ENCODE measurements at places on chromosomes 6 and 20.

DNA sequence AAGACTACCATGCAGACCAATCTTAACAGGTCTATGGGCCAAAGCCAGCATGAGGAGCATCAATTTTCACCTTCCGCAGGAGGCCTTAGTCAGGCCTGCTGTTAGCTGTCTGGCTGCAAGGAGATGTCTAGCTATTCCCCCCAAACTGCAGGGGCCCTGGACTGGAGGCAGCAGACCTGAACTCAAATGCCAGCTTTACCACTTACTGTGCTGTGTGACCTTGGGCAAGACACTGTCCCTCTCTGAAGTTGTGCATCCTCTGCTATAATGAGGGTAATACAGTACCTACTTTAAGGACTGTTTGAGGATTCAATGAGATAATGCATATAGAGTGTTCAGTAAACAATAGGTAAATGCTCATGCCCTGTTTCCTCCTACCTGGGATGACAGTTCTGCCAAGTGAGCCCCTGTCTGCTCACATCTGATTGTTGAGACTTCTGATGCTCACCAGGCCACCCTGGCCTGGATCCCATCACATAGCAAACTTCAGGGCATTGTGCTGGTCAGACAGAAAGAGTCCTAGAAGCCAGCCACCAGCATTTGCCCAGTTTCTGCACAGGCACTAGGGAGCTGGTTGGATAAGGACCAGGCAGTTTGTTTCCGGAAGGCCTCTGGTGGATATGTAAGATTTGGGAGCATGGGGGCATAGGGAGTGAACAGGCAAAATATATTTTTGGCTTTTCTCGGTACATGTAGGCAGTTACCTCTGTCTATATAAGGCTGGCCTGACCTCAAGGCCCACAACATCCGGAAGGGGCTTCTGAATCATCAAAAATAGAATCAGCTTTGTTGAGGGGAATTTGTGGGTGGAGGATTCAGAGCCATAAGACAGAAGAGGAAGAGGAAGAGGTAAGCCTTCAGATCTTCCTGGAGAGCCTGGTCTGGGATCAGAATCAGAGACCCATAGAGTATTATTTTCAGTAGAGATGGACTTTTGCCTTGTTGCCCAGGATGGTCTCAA is 2.3 kb upstream of the OCSTAMP start:
- DNase-seq, result no peak

- DNase-seq, result no peak
Observed at GRCh38 chr6:42637681-42638080, 73.9 kb downstream of the UBR2 start.

GRCh38 chr6:2713473-2714110 is 37.1 kb downstream of the MYLK4 start:
- DNase-seq, result no peak

GRCh38 chr6:117681162-117681741 is 6.0 kb downstream of the NUS1 start:
- DNase-seq, result no peak

DNA sequence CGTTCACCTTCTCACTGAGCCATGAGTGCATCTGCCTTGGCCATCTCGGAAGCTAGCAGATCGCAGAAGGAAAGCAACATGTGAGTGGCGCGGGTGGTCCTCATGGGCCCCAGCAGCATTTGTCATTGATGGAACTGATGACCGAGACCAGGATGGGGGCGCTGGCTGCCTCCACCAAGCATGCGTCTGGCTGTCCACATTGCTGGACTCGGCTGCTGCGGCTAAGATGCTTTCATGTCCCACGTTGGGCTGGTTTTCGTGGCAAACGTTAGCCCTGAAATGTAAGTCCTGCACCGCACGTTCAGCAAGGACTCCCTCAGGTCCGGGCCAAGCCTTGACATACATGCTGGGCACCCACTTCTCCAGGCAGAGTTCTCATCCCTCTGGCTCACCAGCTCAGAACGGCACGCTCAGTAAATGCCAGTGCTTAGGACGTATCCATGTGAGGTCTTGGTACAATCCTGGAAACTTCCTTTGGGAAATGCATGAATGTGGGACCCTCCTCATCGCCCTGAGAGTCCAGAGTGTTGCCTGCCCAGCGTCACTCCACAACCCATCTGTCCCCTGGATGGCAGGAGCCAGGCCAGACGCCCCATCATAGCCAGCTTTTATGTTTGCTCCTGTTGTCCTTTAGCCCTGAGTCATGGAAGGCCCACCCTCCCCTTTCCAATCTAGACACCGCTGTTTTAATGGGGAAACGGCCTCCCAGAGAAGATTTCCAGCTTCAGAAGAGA is 8.4 kb downstream of the SLCO4A1 start:
- no peak for DNase-seq

DNA sequence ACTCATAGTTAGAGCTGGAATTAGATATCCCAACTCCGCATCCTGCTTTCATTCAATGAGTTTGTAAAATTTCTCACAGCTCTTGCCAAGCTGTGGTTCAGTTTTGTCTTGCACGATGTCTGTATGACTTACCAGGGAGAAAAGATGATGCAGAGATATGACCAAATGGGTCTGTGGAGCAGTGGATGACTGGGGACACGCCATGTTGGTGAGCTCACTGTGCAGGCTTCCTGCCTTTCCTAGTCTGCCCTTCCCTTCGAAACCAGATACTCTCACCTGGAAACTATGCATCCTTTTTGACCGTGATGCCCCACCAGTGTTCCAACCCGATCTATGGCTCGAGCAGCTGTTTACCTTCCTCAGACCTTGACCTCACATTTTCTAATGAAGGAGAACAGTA is 262.7 kb upstream of the BMP2 start:
- no peak for DNase-seq

GRCh38 chr6:129251669-129252376 is 368.9 kb downstream of the LAMA2 start:
- peak; percentile 28 for DNase-seq

DNA sequence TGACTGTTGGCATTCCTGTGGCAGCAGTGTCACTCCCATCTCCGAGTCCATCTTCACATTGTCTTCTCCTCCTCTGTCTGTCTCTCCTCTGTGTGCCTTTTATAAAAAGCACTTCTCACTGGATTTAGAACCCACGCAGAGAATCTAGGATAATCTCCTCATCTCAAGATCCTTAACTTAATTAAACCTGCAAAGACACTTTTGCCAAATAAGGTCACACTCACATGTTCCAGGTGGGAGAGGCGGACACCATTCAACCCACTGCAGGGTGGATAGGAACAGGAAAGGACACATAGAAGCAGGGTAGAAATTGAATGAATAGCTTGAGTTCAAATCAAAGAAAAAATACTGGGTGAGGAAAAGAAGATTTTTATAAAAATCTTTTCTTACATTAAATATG is 292.5 kb downstream of the PHACTR1 start:
- no peak for DNase-seq
